Stimulated activated CD8-positive, alpha-beta memory T cell treated with anti-CD3 and anti-CD28 coated beads, Interleukin-4, amount 100 ng/mL, for 4 hours (primary cell): ENCODE measurements at places on chromosomes 2 and 18.

DNA sequence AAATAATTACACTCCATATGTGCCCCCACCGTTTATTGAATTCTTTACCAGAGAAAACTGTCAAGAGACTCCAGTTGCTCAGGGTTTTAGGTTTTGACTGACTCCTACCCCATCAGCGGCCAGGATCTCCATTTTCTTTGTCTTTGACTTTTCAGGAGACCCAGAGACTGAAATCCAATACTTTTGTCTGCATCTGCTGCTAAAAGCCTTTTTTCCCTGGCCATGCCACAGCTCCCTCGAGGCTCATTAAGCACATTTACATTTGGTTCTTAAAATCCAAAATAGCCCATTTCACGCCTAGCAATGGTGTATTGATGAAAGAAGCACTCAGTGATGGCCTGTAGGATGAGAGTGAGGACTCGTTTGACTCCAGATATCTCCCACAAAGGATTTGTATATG, 332.6 kb upstream of the ACVR2A start:
- DNase-seq: no peak

DNA sequence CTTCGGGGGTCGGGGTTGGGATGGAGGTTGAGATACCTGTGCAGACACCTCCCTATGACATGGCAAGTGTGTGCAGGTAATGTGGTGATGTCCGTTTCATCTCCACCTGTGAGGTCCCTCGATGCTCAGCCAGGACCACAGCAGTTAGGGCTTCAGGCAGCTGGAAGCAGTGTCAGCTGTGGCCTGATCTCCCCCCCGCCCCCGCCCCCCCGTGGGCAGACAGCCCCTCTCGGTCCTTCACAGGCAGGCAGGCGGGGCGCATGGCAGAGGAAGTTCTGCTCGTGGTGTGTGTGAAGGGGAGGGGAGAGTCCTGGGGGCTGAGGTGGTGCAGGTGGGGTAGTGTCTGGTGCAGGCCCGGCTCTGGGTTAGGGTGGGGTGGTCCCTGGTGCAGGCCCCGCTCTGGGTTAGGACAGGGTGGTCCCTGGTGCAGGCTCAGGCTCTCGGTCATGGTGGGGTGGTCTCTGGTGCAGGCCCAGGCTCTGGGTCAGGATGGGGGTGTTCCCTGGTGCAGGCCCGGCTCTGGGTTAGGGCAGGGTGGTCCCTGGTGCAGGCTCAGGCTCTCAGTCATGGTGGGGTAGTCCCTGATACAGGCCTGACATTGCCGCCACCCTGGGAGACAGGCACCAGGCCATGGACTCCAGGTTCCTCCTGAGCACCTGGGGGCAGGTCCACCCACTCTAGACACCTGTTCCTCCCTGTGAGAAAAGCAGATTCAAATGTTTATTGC, 94.3 kb downstream of the NFATC1 start:
- no peak for DNase-seq

GRCh38 chr2:199382091-199382490, 75.6 kb downstream of the SATB2 start:
- DNase-seq: no peak

DNA sequence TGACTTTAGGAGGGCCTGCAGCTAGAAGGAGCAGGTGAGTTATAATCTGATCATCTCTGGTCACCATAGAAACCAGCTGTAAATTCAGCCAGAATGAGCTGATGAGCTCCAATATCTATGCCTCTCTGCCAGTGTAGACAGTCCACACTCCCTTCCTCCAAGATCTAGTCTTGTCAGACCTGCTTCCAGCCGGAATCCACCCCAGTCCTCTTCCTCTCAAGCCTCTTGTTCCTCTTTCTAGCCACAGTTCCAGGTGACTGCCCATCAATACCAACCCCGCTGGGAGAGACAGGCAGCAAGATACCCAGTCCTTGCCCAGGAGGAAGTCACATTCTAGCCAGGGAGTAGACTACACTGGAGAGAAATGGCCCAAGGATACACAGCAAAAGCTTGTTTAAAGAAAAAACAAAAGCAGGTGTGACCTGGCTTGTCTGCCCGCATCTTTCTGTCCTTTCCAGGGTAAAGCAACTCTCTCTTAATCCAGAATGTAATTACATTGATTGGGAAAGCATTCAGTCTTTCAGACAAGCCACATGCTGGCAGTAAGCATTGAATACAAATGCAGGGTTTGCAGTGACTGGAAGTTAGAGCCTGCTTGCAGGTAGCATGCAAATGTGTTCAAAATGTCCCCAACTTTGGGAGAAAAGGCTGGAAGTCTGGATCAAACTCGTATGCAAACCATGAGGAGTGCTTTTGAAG, 9.0 kb upstream of the SLC35F6 start:
- DNase-seq: no peak

GRCh38 chr2:103887625-103888024, 966.3 kb upstream of the POU3F3 start:
- no peak for DNase-seq

GRCh38 chr2:239386001-239386670, 14.7 kb downstream of the HDAC4 start:
- DNase-seq: no peak

DNA sequence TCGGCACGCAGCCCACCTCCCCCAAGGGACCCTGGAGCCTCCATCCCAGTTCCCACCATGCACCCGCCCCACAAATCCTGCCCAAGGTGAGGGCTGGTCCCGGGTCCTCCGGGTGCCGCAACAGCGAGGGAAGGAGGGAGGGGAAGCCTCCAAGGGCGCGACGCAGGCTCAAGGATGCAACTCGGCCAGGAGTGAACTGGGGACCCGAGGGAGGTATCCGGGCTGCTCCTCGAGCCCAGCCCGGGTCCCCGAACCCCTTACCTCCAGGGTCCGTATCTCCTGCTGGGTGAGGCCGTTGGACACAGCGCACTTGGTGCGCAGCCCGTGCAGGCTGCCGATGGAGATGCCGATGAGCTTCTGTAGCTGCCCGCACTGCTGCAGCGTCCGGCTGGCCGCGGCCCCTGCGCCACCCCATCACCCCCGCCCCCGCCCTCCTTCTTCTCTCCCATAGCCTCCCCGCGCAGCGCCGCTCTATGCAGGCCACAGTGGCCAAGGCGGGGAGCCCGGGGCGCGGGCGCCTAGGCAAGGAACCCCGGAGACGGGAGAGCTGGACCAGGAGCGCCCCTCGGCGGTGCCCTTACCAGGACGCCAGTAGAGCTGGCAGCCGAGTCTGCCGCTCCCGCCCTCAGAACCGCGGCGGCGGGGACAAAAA, 124.1 kb downstream of the ANKRD30BL start:
- no peak for DNase-seq
